ENCODE measurements at places on chromosomes 1 and 21.

- DNase-seq = peak; percentile 66
Measured at GRCh38 chr1:92817986-92818764, 13.7 kb upstream of the RPL5 start.

GRCh38 chr1:30715216-30715615, 8.2 kb downstream of the MATN1 start:
- DNase-seq = no peak

DNA sequence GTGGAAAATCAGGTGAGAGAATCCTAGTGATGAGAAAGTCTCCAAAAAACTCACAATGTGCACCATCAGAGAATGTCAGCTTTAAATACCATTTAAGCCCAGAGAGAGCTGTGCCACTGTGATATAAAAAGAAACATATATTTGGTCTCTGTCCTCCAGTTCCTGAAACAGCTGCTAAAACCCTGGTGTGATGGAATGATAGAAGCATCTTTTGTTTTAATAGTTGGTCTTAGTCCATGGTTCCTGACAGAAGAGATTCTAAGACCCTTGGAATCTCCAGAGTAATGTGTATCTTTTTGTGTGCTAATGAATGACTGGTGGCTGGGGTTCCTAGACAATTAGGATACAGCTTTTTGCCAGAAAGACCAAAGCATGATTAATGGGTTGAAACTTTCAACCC, 302.8 kb upstream of the B3GALT2 start:
- no peak for DNase-seq

GRCh38 chr1:52634111-52634510, 1.1 kb downstream of the SHISAL2A start:
- no peak for DNase-seq

DNA sequence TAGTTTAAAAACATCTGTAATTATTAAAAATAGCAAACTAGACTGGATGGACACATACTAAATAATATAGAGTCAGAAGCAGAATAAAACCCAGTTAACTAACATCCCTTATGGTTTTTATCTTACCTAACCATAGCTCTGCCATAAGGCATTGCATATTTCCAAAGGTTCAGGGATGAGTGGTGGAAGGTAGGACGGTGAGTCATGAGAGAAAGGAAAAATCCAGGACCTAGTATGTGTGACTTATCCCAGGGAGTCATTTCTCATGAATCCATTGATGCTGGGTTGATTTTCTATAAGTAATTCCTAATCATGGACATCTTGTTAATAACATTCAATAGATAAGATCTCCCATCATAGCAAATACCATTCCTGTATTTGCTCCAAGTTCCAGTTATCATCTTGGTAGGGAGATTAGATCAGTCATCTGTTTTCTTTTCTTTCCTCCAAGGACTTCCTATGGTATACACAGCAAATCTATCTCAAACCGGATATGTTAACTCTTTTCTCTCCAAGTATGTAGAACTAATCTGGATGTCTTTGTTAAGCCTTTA, 490.7 kb upstream of the B3GALT2 start:
- no peak for DNase-seq

DNA sequence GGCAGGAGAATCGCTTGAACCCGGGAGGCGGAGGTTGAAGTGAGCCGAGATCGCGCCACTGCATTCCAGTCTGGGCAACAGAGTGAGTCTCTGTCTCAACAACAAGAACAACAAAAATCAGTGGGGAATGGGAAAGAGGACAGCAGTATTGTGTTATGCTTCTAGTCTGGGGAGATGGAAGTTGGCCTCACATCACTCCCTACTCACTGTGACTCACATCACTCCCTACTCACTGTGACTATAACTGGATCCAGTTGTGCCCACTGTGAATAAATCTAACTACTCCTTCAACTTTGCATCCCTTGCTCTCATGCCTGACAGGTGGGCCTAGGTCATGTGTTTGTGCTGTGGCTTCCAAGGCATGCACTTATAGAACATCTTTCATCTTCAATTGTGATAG, 285.4 kb upstream of the USP24 start:
- DNase-seq = peak; percentile 63

DNA sequence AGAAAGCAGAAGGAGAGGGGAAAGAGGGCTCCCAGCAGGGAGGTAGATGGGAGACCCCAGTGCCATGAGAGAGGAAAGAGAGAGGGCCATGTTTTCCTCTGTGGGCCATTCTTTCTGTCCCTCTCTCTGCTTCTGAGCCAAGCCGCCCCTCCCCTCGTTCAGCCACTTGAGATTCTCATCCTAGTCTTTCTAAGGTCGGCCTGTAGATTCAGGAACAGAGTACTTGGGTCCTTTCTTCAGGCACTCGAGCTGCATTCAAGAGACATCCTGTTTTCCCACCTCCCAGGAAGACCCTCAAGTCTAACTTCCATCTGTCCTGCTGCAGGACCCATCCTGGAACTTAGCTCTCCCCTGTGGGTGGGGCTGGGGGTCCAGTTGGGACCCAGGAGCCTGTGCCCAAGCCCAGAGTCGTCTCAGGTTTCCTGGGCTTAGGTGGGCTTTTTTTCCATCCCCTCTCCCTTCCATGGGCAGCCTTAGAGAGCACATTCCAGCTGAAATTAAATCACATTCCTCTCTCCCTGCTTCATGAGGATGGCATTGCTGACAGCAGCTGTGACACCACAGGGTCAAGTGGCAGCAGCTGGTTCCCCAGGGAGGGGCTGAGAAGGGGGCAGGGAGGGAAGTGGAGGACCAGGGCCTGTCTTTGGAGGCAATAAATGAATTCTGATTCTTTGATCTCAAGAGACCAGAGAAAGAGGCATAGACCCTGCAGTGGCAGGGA, 13.0 kb downstream of the NES start:
- DNase-seq = peak; percentile 32

- DNase-seq = no peak
Measured at GRCh38 chr1:232786845-232787455, 18.3 kb upstream of the MAP10 start.

DNA sequence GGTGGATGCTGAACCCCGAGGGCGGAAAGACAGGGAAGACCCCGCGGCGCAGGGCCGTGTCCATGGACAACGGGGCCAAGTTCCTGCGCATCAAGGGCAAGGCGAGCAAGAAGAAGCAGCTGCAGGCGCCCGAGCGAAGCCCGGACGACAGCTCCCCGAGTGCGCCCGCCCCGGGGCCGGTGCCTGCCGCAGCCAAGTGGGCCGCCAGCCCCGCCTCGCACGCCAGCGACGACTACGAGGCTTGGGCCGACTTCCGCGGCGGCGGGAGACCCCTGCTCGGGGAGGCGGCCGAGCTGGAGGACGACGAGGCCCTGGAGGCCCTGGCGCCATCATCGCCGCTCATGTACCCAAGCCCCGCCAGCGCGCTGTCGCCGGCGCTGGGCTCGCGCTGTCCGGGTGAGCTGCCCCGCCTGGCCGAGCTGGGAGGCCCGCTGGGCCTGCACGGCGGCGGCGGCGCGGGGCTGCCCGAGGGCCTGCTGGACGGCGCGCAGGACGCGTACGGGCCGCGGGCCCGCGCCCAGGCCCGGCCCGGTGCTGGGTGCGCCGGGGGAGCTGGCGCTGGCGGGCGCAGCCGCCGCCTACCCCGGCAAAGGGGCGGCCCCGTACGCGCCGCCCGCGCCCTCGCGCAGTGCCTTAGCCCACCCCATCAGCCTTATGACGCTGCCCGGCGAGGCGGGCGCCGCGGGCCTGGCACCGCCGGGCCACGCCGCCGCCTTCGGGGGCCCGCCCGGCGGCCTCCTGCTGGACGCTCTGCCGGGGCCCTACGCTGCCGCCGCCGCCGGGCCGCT, 20.7 kb downstream of the FOXO6 start:
- DNase-seq = peak; percentile 65

GRCh38 chr21:31873275-31873695, 465 bp downstream of the HUNK start:
- no peak for DNase-seq

DNA sequence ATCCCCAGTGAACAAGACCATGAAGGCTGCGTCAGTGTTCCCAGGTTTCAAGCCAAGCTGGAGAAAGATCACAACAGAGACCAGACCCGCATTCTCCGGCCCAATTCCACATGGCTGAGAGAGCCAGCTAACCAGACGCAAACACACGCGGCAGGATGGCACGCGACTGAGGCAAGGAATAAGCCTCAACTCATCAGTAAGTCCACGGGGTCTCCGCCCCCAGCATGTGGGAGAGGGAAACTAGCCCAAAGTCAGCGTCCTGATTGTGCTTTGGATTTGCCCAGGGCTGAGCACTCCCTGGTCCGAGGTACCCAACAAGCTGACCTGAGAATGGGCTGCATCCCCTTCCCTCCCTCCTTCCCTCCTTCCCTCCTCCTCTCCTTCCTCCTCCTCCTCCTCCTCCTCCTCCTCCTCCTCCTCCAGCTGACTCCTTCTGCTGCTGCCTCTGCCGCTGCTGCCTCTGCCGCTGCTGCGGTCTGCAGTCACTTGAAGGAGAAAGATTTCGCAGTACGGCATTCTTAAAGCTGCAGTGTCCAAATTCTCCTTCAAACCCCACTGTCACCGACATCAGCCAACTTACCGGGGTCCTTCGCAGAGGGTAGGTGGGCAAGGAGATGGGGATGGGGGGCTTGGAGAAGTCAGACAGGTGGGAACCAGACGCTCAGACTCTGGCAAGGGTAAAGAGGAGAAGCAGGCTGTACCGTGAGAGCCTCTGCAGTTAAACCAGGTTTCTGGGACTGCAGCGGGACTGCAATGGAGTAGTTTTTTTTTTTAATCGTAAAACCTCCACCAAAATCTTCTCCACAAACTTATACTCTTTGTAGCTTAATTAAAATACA, 33.0 kb upstream of the H6PD start:
- DNase-seq = peak; percentile 92
